Cortex of kidney (tissue), 1 donor: ENCODE measurements at places on chromosomes 5 and 9.

GRCh38 chr5:84362061-84362720 lies 22.5 kb downstream of the EDIL3 start:
- DNase-seq: no peak

DNA sequence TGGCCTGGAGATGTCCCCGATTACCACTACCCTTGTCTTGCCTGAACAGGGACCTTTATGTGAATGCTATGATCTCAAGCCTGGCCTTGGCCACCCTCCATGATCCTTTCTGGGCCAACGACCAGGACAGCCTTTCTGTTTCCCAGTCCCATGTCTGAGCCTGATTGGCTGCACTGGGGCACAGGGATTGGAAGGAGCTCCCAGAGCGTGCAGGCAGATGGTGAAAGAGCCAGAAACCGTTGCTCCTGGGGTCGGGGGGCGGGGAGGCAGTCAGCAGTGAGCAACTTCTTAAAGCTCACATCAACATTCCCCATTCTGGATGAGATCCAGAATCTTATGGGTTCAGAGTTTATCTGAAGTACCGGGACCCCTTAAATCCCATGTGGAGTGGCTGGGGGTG lies 84.4 kb downstream of the INSYN2B start:
- DNase-seq: no peak

GRCh38 chr5:83472508-83473345 lies 1.2 kb downstream of the VCAN start:
- DNase-seq: no peak

DNA sequence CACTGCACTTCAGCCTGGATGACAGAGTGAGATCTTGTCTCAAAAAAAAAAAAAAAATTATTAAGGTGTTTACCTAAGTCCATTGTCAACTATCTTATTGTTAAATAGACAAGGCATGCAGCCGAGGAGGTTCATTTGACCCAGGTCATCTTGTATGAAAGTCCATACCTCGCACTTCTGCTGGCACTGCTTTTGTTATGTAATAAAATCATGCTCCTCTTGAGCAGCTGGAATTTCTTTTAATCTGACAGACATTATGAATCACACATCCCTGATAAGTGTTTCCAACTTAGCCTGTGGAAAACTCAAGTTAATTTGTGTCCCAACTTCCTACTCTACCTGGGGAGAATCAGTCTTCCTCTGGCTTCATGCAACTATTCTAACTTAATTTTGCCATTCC lies 315.6 kb upstream of the KLF4 start:
- DNase-seq: no peak

DNA sequence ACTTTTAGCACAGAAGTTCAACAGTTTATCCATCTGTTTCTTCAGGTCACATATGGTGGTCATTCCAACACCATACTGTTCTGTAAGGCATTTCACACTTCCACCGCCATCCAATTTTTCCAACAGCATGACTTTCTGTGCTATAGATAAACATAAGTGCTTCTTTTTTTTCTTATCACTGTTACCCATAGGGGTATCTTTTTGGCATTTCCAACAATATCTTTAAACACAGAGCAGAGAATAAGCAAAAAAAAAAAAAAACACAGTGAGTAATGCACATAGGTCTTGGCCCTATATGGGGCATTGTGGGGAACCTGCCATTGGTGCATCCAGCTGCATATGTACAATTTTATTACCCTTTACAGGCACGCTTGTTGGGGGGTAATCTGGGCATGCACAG lies 12.2 kb upstream of the ZNF367 start:
- no peak for DNase-seq

DNA sequence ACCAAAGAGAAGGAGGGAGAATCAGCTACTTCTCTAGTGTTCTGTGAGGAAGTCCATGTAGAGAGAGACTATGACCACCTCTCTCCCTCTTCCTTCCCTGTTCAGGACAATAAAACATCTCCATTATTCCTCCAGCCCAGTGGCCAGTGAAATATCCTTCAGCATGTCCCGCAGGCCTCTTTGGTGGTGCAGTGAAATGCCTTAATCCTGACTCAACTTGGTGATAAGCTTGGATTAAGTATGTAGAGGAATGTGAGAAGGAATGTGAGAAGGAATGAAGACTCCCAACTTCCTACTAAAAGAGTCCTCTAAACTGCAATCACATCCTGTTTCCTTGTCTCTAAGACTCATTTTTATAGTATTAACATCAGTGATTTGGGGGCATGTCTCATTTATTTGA lies 167.3 kb downstream of the TRPM3 start:
- no peak for DNase-seq

DNA sequence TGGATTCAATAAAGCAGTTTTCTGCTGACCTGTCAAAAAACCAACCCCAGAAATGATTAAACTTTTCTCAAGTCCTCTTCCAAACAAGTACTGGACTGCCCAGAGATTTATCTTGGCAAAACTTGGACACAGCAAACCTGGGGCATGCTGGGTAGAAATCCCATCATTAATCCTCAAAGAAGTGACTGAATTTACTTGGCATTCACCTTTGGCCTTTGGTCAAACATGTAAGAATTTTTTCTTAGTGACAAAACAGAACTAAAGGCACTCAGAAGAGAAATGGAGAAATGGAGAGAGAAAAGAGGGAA lies 248.6 kb upstream of the NREP start:
- DNase-seq: no peak

DNA sequence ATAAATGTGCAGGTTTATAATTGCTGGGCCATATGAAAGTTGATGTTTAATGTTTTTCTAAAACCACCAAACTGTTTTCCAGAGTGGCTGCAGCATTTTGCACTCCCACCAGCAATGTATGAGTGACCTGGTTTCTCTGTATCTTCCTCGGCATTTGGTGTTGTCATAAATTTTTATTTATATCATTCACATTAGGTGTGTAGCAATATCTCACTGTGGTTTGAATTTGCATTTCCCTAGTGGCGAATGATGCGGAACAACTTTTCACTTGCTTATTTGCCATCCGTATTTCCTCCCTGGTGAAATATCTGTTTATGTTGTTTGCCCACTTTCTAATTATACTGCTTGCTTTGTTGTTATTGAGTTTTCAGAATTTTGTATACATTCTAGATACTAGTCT lies 295.7 kb upstream of the TUT7 start:
- DNase-seq: no peak

- DNase-seq: no peak
Measured at GRCh38 chr5:16881251-16881650, 54.8 kb downstream of the MYO10 start.

DNA sequence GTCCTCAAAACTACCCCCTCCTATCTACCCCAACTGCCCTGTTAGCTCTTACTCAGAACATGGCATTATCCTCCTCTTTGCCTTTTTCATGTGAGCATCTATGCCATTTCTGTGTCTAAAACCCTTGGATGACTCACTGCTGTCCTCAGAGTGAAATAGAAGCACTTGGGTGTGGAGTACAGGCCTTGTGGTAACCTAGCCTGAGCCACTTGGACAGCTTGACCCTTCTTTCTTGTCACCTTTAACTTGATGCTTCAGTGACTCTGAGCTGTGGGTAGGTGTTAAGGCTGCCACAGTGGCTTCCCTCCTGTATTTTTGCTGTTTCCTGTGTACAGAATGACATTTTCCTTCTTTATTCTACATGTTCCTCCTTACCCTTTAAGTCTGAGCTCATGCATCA lies 391.4 kb downstream of the SH3GL2 start:
- DNase-seq: no peak

- no peak for DNase-seq
Measured at GRCh38 chr9:107465467-107466451, 23.8 kb downstream of the KLF4 start.

GRCh38 chr5:173493846-173494245 lies 122.6 kb downstream of the BOD1 start:
- DNase-seq: no peak

GRCh38 chr9:36827593-36827992 lies 206.5 kb downstream of the PAX5 start:
- no peak for DNase-seq

GRCh38 chr5:72244862-72245371 lies 75.1 kb downstream of the MRPS27 start:
- DNase-seq: no peak

DNA sequence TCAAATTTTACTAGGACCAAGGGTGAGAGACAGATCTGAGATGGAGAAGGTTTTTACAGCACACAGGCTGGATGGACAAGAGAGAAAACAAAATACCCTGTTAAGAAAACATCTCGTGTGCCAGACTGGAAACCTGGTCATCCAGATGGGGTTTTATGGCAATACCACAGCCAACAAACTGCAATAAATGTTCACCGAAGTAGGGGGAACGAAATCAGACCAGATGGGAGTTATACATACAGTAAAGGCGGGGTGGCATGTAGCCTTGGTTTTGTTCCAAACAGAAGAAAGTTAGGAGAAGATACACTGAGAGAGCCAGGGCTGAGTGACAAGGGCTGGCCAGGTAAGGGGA lies 63.3 kb downstream of the DCP2 start:
- DNase-seq: no peak

DNA sequence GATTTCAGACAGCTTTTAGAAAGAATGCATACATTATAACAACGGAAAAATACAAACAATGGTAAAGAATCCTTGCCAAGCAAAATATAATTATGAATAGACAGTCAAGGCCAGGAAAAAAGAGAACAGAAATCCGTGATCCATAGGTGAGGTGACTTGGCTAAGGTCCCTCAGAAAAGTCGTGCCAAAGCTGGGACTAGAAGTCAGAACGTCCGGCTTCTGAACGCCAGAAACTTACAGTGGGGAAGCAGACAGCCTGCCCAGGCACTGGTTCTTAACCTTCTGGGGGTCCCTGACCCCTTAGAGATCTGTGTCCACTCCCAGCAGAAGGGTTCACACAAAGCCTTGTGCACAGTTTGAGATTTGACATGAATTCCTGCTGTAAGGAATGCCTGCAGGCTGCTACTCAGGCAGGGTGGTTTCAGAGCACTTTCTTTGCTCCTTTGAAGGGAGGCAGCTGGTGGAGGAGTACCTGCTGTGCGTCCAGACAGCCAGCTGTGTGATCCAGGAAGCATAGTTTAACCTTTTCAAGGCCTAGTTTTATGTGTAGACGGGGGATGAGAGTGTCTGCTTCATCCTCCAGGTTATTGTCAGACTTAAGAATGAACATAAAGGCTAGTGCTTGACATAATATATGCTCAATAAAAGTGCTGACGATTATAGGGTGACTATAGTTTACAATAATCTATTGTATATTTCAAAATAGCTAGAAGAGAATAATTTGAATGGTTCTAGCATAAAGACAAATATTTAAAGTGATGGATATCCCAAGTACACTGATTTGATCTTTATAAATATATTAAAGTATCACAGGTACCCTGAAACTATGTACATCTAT lies 852 bp downstream of the ARHGEF37 start:
- DNase-seq: no peak

DNA sequence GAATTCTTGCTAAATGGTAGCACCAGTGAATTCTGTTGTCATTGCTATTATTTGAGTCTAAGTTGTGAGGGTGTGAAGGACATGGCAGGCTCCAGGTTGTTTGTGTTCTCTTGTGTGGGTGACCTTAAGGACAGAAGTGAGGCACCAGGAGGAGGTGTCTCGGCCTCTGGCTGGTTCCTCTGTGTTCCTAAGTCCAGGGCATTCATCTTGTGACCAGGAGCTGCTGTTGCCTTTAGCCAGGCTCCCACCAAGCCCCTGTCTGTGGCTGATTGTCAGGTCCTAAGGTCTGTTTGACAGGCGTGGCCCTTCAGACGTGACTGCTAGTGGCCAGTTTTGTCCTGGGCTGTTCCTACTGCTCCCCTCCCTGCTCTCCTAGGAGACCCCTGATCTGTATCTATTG lies 89.4 kb downstream of the ANGPTL2 start:
- DNase-seq: no peak

DNA sequence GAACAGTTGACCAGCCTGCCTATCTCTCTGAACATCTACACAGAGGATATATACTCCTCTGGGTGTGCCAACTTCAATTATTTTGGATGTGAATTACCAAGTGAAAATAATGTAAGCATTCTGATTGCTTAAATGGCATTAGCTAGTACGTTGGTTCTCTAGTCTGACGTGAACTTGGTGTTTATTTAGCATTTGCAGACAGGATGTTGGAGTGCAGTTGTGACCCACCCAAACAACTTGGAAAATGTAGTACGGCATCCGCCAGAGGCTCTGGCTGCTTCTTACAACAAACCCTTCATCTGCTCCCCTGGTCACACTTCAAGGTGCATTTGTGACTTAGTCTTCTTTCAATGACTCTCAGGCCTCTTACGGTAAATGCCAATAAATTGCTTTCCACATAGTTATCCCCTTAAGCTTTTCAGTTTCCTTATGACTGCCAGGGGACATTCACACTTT lies 616.6 kb downstream of the PDE4D start:
- no peak for DNase-seq

- DNase-seq: no peak
Measured at GRCh38 chr5:86977190-86977589, 290.5 kb upstream of the RASA1 start.

- DNase-seq: no peak
Measured at GRCh38 chr5:33309536-33310345, 131.0 kb upstream of the TARS1 start.

GRCh38 chr5:139649082-139649991 lies 1.2 kb downstream of the CXXC5 start:
- no peak for DNase-seq

DNA sequence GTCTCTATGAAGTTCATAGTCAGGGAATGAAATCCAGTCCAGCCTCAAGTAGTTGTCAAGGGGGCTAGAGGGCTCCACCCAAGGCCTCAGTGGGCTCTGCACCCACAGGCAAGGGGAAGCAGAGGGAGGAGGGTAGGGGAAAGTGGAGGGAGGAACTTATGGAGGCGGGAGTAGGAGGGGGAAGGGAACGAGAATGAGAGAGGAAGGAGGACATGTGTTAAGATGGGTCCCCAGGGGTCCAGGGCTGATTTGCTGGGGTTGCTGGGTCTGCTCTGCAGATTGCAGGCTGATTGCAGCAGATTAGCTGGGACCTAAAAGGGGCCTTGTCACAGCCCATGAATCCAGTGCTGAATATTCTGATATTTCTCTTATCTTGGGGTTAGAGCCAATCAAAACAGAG lies 166.9 kb upstream of the IL12B start:
- DNase-seq: no peak

GRCh38 chr9:72193478-72193881 lies 44.2 kb downstream of the GDA start:
- DNase-seq: no peak

- no peak for DNase-seq
Measured at GRCh38 chr5:139226131-139226530, 28.0 kb upstream of the SIL1 start.

DNA sequence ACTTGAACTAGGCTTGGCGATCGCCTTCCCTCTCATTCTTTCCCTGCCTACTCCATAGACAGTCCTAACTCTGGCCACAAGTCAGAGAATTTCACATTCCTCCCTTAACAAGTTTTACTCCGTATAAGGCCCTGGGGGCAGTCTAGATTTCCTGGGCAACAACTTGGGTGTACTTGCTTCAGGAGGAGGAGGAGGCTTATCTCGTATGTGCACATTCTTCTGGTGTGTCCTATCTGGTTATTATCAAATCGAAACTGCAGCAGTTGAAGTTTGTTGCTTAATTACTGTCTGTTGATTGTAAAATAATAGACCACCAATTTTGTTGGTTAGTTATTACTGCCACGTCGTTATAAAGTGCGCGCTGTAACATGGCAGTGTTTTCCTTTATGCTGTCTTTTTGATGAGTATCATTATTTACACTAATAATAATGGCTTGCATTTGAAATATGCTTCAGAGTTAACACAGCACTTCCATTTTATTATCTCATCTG lies 42.0 kb downstream of the PIP5K1B start:
- no peak for DNase-seq
